ENCODE measurements at places on chromosomes 7 and 10.
A peak's percentile ranks its signal among the peaks of the same experiment; 100 is the strongest.

GRCh38 chr7:129073738-129074137 lies 18.8 kb upstream of the TNPO3 start:
- DNase-seq = no peak

- peak; percentile 33 for DNase-seq
Observed at GRCh38 chr7:115476671-115477181, 553.8 kb downstream of the TFEC start.

DNA sequence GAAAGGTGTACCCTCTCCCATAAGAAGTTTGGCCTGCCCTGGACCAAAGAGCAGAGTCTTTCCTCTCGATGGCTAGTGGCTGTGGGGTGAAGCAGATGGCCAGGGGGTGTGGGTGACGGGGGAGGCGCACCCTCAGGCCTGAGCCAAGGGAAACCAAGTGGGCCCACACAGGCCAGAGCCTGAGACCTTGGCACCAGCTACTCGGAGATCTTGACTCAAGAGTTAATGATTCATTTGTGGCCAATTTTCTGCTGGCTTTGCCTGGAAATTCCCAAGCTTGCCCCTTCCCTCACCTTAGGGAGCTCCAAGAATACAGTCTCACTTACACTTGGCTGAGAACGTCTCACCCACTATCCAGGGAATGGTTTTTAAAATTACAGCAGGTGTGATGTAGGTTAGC lies 42.7 kb downstream of the ZMIZ1 start:
- DNase-seq = peak; percentile 41

DNA sequence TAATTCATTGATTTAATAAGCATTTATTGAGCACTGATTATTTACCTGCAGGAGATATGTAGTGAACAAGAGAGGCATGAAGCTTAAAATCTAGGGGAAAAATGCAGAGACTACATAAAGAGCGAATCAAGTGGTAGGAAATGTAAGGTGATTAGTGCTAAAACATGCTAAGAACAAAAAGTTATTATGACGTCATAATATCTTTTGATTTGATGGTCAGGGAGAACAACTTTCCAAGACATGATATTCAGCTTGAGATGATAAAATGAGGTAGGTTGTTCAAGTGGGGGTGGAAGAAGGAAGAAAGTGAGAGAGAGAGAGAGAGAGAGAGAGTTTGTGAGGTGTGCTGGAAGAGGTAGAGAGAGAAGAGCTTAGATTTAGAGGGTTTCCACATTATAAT lies 317.7 kb downstream of the NRG3 start:
- no peak for DNase-seq

All from small intestine (tissue), 16 donors.